ENCODE measurements at places on chromosomes 1 and 21. TPM values are rescaled to one million over a fixed set of nuclear protein-coding genes. Genes with fewer than 3 reads are reported as not detected.

The DCST2 gene
- polyA plus RNA-seq, result not detected

The LCA5L gene
- not detected for polyA plus RNA-seq

The PPIE gene
- 74.0 TPM for polyA plus RNA-seq

The CD48 gene
- polyA plus RNA-seq, result 159 TPM

The HENMT1 gene
- 10.8 TPM for polyA plus RNA-seq

The FMOD gene
- not detected for polyA plus RNA-seq

The FAM151A gene
- polyA plus RNA-seq, result not detected

The DCST1 gene
- polyA plus RNA-seq, result not detected

The LZIC gene
- 30.6 TPM for polyA plus RNA-seq
